ENCODE measurements at places on chromosomes 3 and 15.
A peak's percentile ranks its signal among the peaks of the same experiment; 100 is the strongest.

DNA sequence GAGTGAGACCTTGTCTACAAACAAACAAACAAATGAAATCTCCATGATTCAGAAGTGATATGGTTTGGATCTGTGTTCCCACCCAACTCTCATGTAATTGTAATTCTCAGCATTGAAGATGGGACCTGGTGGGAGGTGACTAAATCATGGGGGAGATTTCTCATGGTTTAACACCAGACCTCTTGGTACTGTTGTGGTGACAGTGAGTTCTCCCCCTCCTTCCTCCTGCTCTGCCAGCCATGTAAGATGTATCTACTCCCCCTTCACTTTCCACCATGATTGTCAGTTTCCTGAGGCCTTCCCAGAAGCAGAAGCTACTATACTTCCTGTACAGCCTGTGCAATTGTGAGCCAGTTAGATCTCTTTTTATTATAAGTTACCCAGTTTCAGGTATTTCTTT, 438.4 kb upstream of the THBS1 start:
- DNase-seq: no peak

- peak; percentile 24 for DNase-seq
These were observed 35.9 kb downstream of the CEMIP start for GRCh38 chr15:80815106-80815505.

DNA sequence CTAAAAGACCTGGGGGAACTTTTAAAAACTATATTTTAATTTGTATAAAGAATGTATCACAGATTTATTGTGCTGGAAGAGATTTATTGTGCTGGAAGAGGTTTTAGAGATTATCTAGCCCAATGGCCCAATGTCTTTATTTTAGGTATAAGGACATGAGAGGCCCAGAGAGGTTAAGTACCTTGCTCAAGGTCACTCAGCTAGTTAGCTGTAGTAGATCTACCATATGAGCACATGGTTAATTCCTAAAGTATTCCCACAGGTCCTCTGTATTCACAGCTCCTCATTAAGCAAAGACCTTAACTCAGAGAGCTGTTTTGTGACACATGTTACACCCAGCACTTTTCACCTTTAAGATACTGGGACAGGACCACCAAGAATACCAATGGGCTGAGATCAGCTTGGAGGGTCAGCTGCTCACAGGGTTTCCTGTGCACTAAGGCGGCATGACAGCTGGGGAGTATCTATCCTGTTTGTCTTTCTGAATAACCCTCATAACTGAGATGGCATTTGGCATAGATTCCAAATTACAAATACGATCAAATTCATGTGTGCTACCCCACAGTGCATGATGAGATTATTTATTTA, 143.1 kb upstream of the TBL1XR1 start:
- DNase-seq: no peak

DNA sequence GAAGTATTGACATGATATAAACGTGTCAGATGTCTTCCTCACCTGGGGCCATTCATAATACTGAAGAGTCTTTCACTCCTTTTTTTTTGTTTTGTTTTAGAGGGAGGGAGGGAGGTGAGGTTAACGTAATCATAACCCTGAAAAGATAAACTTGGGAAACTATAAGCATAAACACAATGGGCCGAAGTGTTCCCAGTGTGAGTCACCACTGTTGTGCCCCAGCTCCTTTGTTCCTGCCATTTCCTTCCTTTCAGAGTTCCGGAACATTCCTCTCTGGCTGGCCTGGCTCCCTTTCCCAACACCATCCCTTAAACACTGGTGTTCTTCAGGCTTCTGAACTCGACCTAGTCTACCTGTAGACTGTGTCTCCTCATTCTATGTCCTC, 18.6 kb downstream of the PLD1 start:
- no peak for DNase-seq

DNA sequence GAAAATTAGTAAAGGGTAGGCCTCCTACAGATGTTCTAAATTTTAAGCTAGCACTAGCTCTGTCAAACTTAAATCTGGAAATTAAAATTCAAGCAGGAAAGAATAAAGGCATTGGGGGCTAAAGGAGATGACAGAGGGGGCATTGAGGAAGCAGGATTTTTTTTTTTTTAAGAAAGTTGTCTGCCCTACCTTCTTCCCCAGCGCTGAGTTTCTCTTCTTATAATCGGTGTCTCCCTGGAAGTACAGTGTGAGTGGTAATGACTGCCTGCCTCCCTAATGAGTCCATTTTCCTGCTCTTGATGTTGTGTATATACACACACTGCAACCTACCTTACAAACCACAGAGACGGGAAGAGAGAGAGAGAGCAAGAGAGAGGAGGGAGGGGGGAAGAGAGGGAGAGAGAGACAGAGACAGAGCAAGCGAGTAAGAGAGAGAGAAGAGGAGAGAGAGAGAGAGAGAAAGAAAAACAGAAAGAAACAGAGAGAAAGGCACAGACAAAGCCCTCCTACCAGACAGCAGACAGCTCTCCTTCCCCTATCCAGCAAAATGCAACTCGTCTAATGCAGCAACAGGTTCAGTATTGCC, 47.0 kb downstream of the ZBTB20 start:
- peak; percentile 56 for DNase-seq

- no peak for DNase-seq
These were observed 61.1 kb downstream of the ST6GAL1 start for GRCh38 chr3:186991470-186991869.

- DNase-seq: no peak
These were observed 30.2 kb upstream of the FURIN start for GRCh38 chr15:90838139-90838538.

DNA sequence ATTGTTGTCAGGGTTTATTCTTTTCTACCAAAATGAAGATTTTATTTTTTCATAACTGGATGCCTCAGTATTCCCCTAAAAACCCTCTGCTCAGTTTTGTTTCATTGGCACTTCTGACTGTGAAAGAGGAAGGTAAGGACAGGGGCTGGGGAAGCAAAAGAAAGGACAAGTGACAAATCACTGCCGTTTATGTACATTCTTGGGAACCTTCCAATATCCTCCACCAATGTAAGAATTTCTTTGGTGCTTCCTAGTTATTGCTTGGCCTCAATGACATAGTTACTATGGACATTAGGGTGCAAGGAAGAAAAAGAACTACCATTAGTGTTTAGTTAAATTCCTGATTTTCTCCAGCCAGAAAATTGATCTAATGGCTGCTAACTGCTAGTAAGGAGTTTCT, 131.0 kb upstream of the C15orf61 start:
- DNase-seq: no peak

GRCh38 chr3:187197335-187197649, at the start of gene RTP1:
RTP1 (plus strand) TSS chr3:187197486; CDS start chr3:187197516, 30 bp downstream.
- DNase-seq: no peak

DNA sequence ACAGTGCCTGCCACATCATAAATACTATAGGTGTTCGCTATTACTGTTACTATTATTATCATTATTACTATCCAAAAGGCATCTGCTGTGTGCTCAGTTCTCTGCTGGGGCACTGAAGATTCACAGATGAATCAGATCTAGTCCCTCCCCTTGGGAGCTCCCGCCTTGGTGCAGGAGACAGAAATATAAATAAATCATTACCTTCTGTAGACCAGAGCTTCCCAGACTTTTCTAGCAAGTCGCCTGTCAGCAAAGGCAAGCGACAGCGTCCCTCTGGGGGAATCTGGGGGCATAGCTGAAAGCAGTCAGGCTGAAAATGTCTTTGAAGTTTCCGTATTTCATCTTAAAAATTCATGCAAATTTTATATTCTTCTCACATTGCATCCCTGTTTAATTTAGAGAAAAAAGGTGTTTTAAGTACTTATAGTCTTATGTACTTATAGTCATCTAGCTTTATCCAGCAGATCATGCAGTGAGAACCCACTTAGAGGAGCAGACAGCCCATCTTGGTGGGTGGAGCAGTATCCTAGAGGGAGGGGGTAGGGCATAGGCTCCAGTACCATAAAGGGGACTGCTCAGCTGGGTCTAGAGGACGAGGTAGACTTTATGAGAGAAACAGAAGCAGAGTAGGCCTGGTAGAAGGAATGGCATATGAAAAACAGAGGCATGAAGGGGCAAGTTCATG, 10.4 kb upstream of the BRPF1 start:
- DNase-seq: no peak

- no peak for DNase-seq
These were observed 516.1 kb downstream of the AGBL1 start for GRCh38 chr15:86595741-86596140.

- DNase-seq: no peak
These were observed 21.4 kb downstream of the FEM1B start for GRCh38 chr15:68298882-68299381.

DNA sequence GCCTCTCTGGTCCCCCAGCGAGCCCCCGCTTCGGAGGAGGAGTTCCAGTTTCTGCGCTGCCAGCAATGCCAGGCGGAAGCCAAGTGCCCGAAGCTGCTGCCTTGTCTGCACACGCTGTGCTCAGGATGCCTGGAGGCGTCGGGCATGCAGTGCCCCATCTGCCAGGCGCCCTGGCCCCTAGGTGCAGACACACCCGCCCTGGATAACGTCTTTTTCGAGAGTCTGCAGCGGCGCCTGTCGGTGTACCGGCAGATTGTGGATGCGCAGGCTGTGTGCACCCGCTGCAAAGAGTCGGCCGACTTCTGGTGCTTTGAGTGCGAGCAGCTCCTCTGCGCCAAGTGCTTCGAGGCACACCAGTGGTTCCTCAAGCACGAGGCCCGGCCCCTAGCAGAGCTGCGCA, 3.5 kb downstream of the PML start:
- DNase-seq: no peak

DNA sequence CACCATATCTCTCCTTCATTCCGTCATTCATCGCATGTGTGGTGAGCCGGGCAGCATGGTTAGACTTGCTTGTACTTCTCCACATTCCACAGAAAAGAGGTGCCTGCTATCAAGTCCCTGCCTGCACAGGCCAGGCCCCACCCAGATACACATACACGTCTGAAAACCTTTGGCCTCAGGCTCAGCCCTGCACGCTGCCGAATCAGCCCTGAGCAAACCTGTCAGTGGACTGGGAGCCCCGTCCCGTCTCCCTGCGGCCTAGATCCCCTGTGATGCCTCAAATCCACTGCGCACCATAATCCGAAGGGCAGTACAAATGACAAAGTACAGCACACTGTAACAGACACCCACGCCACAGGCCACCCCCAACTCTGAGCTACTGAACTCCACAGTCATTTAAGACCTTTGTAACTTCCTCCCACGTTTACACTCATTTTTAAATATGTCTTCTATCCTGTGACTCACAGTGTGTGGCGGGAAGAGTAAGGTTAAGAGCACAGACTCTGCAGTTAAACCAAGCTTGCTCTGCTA, 67.1 kb downstream of the MB21D2 start:
- DNase-seq: peak; percentile 71

- DNase-seq: no peak
These were observed 21.7 kb downstream of the APBA2 start for GRCh38 chr15:28907338-28907960.

GRCh38 chr15:69490356-69491037, 37.9 kb downstream of the RPLP1 start:
- no peak for DNase-seq

DNA sequence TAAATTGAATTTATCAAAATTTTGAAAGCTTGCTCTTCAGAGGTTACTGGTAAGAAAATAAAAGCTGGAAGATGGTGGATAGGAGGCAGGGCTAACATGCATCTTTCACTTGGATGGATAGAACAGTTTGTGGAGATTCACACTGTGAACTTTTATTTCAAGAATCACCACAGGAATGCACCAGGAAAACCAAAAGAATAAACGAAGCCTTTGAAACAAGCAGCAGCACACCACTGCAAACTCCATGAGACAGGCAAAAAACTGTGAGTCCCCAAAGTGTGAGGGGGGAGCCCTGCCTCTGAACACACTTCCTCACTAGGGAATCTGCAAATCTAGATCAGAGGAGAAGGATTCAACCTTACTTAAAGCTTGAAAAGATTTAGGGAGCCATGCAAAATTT, 122.2 kb downstream of the RTP4 start:
- peak; percentile 10 for DNase-seq

GRCh38 chr3:177371888-177372287, 174.6 kb upstream of the TBL1XR1 start:
- no peak for DNase-seq

GRCh38 chr3:181330821-181331563, 341.5 kb upstream of the DNAJC19 start:
- no peak for DNase-seq

DNA sequence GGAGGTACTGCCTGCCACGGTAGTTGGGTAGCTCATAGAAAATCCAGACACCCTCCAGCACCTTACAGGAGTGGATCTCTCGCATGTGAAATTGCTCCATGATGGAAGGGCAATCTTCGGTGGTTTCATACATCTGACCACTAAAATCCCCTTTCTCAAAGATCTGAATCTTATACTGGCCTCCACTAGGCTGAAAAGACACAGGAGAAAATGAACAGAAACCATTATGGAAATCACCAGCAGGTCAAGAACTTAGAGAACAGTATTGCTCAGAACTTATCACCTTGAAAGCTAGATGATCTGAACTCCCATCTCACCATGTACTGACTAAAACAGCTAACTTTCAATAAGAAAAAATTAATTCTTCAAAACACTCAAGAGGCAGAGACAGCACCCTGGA, 5.4 kb downstream of the CRYGS start:
- DNase-seq: no peak

- no peak for DNase-seq
These were observed 56.5 kb downstream of the STT3B start for GRCh38 chr3:31589228-31589627.

- DNase-seq: peak; percentile 13
These were observed 311.8 kb downstream of the NTRK3 start for GRCh38 chr15:87944691-87945090.

DNA sequence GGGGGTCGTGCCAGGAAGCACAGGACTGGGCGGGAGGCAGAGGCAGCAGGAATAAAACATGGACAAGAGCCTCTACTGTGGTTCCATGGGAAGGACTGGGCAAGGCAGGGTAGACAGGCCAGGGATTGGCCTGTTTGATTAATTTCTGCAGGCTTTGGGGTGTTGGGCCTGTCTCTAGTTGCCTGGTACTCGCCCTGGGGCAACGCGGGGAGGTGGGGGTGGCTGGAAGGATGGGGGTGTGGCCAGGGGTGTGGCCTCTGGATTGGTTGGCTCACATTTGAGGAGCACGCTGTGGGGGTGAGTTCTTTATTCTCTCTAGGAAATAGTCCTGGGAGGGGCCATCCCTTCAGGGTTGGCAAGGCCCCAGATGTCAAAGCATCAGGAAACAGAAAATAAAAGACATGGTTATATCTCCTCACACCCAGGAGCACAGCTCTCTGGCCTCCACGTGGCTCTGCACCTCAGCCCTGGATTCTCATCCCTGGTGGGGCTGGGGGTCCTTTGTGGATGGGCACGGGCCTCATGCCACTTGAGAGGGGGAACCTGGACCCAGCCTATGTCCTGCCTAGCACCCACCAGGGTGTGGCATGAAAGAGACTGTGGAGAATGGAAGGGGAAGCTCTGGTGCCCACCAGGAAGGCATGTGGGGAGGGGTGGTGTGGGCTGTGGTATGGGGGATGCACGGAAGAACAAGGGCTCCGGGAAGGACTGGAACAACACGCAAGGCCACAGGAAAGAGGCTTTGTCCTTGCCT, 223.0 kb upstream of the LYSMD4 start:
- DNase-seq: no peak

DNA sequence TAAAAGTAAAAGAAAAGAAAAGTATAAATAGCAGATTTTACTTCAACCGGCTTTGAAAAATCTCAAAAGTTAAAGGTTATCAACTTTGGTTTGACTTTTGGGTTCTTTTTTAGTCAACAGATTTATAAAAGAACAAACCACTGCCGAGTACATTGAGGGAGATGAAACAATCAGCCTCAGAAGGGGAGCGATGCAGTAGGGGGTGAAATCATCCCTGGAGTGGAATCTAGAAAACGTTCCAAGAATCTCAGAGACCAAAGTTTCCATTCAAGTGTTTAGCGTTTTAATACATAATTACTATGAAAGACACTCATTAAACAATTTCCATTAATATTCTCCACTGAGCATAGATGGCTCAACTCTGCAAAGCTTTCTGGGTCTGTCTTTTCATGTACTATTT, 745.5 kb downstream of the NR2F2 start:
- no peak for DNase-seq

- DNase-seq: no peak
These were observed 8.1 kb downstream of the ABTB1 start for GRCh38 chr3:127680798-127681221.

Data from fibroblast of skin of abdomen (primary cell).